ENCODE measurements at places on chromosomes 1 and 21.
A peak's percentile ranks its signal among the peaks of the same experiment; 100 is the strongest.

- peak; percentile 37 for DNase-seq
Measured at GRCh38 chr1:243316366-243316989, 60.6 kb downstream of the SDCCAG8 start.

DNA sequence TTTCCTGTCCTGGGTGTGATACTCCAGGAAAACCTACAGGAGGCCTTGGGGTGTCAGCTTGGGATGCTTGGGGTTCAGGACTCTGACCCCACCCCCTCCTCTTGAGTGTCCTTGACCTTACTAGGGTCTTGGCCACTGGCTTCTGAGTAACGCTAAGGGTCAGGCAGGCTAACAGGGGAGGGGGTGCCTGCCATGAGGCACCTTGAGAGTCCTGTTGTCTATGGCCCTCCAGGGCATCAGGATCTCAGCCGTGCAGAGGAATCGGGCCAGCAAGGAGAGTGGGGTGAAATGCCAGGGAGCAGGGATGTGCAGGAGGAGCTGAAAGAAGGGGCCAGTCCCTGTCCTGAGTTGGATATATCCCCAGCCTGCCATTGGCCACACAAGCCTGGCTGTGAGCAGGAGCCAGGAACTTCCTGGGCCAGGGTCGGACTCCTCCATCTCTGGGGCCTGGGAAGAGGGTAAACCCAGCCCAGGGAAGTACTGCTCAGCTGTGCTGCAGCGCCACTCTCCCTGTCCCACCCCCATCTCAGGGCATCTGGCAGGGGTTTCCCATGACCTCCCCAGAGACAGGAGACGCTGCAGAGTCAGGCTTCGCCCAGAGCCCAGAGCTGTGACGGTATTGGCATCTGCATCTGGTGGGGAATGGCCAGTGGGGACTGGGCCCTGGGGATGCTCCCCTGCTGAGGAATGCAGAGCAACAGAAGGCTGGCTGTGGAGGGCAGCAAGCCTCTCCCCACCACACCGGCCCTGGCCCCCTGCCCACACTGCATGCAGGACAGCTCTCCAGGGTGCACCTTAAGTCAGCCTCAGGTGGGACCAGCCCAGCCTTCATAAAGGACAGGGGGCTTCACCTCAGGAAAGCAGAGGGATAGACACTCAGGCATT, 6.3 kb downstream of the KIF21B start:
- DNase-seq: peak; percentile 56

GRCh38 chr1:19639999-19640362, 4.1 kb upstream of the NBL1 start:
- no peak for DNase-seq

DNA sequence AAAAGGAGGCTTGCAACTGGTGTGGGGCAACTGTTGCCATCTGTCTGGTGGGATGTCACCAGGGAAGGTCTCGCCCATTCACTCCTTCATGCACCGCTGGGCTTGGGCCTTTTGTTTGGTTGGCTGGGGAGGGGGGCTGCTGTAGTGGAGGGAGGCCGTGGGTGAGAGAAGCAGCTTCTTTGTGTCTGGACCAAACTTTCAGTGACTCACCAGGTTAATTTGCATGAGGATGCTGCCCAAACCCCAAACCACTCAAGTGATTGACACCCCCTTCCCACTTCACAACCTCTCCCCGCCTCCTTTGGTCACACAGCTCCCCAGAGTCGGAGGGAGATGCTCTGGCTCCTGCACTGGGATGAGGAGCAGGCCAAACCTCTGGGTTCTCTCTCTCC, 19.7 kb downstream of the BTG2 start:
- no peak for DNase-seq

DNA sequence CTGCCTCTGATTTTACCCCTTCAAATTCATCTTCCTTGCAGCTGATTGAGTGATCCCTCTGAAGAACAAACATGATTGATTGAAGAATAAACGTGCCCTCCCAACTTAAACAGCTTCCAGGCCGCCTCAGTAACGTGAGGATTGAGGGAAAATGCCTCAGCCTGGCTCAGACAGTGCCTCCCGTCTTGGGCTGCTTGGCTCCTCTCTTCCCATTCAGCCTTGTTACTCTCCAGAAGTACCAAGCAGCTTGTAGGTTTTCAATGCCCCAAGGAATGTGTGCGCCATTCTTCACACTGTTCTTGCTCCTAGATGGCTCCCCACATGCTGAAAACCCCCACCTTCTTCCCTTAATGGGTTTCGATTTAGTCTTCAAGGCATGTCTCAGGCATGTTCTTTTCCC, 51.8 kb downstream of the ST6GALNAC5 start:
- peak; percentile 16 for DNase-seq

DNA sequence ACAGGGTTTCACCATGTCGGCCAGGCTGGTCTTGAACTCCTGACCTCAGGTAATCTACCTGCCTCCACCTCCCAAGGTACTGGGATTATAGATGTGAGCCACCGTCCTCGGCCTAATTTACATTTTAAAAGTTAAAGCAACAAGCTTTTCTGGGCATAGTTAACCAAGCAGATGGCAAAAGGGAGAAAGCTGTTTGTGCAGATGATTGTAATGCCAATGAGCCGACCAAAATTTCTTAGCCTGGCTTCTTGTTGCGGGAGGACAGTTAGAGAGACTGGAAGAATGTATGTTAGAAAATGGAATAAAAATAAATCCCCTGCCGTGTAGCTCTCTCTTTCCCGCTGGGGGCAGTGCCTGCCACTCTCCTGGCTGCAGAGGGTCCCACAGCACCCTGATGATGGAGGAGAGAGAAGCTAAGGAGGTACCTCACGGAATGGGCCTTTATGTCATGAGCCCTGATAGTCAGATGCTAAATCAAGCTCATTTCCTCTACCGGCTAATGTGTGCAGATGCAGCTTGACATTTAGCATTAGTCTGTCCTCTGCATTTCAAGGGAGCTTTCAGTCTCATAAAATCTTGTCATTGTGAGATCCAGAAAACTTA, 87.2 kb downstream of the HHAT start:
- DNase-seq: peak; percentile 14

GRCh38 chr1:1023700-1024099, 3.8 kb downstream of the AGRN start:
- DNase-seq: no peak

DNA sequence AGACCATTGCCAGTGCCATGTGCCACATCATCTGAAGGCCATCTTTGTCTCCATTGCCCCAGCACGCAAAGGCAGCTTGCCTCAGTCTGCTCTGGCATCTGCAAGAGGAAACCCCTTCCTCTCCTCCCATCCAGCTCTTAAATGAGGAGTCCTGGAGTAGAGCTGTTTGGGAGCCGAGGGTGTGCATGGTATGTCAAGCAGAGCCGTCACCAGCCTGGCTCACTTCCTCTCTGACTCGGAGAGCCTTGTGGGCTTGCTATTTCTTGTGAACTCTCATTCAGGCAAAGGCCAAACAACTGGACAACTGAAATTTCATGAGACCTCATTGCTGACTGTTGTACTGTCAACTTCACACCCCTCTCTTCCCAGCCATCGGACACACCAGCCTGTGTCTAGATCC, 143.9 kb downstream of the SIPA1L2 start:
- DNase-seq: no peak

All from ELF-1 (cell line).